Activated CD4-positive, alpha-beta T cell treated with anti-CD3 and anti-CD28 coated beads for 36 hours (primary cell): ENCODE measurements at places on chromosomes 11 and 22.

DNA sequence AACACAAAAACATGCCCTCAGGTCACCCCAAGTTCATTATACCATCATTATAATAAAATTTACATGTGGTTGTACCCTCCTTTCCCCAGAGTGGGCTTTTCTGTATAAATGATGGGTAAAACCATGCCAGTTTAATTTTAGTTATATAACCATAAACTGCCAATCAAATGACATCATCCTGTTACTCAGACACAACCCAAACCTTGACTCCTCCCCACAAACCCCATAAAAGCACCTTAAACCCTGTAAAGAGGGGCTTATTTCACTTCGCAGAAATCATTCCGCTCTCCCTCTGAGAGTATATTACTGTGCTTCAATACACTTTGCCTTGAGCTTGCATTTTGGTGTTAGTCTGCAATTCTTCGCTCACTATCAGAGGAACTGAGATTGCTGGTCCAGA is 5.5 kb upstream of the APOL3 start:
- no peak for DNase-seq

GRCh38 chr22:49638001-49638400 is 189.7 kb downstream of the BRD1 start:
- no peak for DNase-seq

GRCh38 chr22:22446517-22446916 is 62.0 kb downstream of the ZNF280B start:
- no peak for DNase-seq

DNA sequence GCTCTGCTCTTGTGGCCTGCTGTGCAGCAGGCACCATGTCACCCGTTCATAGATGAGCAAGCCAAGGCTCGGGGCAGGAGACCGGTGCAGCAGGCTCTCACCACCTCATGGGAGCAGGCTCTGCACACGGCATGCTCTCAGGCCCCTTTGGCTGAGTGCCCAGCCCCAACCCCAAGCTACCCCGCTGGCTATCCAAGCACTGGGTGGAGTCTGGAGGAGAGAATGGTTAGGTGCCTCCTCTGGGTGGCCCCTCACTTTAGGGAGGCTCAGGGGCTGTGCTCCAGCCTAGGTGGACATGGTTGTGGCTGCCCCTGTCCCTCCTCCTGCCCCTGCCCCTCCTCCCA is 199.9 kb downstream of the IGLL1 start:
- DNase-seq, result no peak

DNA sequence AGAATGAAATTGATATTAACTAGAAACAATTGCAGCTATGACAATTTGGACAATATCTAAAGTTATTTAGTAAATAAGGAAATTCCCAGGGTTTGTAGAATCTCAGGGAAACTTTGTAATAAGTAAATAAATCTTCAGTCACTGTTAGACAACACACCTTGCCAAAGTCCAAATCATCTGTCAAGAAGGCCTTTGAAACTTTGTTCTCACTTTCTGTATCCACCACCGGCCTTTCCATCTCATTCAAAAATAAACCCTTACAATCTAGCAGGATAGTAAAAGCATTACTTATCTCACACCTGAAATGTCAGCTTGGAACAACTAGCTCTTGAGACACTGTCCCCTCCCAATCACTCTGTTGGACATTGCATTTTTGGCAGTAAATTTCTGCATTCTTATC is 7.9 kb downstream of the NNMT start:
- DNase-seq, result no peak

DNA sequence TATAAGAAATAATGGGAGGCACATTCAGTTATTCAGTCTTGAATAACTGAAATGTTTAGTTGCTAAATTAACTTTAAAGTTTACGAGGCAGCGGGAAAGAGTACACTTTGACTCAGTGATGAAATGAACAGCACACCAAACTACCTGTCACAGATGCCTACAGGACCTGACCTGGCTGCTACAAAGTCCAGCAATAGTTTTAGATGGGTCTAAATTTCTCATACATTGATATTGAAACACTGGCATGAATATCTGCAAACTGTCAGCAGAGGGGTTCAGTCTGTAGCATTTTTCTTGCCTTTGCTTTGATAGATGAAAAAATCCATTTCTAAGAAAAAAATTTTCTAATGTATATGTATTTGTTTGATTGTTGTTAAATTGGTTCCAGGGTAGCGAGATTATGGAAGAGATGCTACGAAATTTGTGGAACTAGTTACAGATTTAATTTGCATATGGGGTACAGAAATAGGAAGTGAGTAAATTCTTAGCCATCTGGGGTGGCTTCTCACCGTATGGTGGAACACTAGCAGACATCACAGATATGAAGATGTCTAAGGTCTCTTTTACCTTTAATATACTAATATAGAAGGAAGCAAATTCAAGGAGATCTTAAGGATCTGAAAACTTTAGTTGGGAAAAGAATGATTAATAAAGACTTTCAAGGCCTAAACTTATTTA is 20.8 kb upstream of the GAB2 start:
- DNase-seq, result no peak

DNA sequence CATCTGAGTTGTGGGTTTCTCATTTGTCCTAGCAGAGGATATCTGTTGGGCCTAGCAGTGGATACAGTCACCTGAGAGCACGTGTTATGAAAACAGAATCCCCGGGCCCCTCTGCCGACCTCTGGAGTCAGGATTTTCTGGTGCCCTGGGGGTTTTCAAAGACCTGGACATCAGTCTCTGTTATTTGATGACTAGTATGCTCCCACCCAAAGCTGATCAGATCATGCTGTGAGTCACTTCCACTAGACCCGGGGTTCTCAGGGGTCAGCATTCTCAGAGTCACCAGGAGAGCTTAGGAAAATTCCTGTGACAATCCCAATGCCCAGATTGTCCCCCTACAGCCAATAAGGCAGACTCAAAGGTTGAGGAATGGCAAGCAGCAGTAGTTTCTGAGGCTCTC is 38.7 kb downstream of the KCNJ1 start:
- no peak for DNase-seq

DNA sequence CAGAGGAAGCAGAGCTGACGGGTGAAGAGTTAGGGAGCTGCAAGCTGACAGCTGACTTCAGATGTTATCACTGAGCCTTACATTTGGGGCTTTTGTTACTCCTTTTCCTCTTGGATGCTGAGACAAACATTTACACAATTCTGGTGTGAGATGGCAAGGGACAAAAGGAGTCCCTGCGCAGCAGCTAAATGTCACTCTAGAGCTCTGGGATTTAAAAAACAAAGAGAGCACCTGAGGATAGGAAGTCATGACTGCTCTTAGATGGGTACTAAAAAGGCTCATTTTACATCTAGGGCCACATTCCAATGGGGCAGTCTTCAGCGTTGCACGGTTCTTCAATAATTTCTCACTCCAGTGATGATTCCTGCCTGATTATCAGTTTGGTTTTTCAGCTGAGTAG is 204.5 kb downstream of the RAB38 start:
- DNase-seq, result no peak

GRCh38 chr11:11409901-11410300 is 56.9 kb upstream of the CSNK2A3 start:
- no peak for DNase-seq

DNA sequence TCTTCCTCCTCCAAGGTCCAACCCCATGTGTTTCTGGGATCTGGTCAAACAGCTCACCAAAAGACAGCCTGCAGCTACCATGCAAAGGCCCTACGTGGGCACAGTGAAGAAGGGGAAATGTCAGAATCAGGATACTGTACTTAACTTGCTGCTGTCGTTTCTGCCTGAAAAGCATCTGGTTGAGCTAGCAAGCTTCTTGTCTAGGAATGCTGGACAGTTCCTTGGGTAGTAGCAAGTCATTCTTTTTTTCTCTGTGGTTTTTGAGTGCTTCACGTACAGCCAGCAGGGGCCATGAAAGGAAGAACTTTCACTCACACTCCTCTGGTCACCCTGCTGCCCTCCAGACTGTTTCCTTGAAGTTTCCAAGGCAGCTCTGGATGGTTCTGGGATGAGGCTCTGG is 24.7 kb downstream of the RCOR2 start:
- DNase-seq, result no peak

- no peak for DNase-seq
These were observed 678 bp downstream of the CD248 start for GRCh38 chr11:66315921-66316811.

DNA sequence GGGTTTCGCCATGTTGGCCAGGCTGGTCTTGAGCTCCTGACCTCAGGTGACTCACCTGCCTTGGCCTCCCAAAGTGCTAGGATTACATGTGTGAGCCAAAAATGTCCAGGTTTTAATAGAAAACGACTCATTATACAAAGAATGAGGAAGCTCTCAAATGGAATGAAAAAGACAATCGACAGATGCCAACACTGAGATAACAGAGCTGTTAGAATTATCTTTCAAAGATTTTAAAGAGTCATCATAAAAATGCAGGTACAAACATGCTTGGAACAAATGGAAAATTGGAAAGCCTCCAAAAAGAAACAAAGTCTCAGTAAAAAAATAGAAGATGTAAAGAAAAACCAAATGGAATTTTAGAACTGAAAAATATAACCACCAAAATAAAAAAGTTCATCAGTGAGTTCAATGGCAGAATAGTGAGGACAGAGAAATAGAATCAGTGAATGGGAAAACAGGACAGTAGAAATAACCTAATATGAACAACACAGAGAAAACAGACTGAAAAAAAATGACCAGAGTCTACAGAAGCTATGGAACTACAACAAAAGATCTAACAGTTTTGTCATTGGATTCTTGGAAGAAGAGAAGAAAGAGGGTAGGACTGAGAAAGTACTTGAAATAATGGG is 10.9 kb downstream of the GAB2 start:
- no peak for DNase-seq

GRCh38 chr11:71381781-71382505 is 66.2 kb downstream of the DHCR7 start:
- no peak for DNase-seq

GRCh38 chr22:22371031-22371541 is 126.5 kb downstream of the VPREB1 start:
- no peak for DNase-seq

DNA sequence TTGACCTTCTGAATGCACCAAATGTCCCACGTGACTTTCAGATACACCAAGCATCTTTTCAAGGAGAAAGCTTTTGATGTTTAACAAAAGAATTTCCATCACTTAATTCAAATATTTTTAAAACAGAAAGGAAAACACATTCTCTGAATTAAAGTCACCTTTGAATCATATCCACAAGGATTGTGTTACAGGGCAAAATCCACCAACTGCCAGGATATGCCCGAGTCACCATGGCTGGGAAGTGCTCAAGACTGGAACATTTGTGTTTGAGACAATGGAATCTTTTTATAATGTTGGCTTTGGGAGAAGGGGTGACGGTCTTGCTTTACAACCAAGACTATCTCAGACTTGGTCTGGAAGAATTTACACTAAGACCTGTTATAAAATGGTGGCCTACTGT is 40.8 kb downstream of the BID start:
- no peak for DNase-seq

DNA sequence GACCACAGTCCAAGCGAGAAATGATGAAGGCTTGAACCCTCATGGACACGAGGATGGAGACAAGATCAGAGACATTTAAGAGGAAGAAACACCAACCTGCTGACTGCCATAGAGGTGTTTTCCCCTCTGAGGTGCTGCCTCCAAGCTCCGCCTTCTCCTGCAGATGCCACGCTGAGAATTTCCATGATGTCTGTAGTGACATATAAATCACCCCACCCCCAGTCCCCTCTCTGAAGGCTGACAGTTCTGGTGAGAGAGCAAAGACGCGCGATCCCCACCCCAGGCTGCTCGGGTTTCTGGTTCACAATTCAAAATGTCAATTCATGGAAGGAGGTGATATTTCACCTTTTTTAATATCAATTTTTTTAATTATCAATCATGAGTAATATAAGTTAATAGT is 28.2 kb downstream of the LRRC32 start:
- peak; percentile 74 for DNase-seq

- DNase-seq, result no peak
These were observed 509.0 kb downstream of the BUD13 start for GRCh38 chr11:116263770-116264169.

GRCh38 chr11:110217936-110218335 is 78.5 kb downstream of the RDX start:
- no peak for DNase-seq

DNA sequence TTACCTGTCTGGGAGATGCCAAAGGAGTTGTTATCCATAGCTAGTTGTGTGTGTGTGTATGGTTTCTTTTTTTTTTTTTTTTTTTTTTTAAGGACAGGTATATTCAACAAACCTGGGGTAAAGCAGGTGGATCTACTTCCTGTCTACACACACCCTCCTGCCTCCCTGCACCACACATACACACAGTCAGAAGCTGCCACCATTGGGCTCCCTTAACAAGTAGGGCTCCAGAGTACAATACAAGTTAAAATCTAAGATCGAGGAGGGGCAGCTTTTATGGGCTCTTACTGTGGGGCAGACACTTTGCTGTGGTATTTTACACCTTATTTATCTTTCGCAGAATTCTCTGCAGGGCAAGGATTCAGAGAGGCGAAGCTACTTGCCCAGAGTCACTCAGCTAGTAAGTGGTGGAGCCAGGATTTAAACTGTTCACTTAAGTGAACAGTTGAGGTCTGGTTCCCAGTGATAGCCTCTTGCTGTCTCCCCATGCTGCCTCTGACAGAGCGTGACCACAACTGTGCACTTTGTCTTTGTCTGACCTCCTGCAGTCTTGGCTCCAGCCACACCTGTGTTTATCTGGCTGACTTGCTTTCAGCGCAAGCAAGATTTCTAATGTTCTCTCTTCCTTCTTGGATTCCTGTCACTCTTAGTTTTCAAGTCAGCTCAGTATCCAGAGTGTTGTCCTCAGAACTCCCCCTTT is 135.0 kb downstream of the CSNK2A3 start:
- no peak for DNase-seq

DNA sequence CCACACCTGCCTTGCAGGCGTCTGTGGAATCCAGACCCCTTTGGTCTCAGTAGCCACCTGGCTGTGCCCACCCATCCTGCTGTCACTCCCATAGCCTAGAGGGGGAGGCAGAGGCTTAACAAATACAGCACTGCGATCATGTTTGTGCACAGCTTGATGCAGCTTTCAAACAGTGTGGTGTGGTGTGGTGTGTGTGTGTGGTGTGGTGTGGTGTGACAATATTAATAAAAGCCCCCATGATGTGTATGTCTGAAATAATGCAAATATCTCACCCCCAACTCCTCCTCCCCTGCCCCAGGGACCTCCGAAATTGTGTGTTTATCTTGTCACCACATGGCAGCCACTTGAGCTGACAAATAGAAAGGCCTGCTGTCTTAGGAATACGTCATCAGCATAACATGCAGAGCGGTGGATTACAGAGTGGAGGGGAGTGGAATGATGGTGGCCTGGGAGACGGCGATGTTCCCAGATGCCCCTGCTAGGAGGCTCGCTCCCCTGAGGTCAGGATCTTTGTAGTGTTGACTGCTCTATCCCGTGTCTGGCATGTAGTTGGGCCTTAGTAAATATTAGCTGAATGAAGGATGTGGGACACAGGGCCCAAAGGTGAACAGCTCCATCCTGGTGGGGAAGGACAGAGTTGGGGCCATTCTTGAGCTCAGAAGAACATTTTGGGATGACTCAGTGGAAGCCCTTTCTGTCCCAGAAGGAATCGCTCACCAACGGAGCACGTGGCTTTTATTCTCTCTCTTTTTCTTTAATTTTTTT is 2.8 kb downstream of the PDXP start:
- no peak for DNase-seq
